ENCODE measurements at places on chromosomes 13 and 19.

GRCh38 chr13:109922518-109922917, 136.1 kb upstream of the IRS2 start:
- DNase-seq: peak; percentile 35

GRCh38 chr13:27973961-27974662, 5.0 kb upstream of the CDX2 start:
- DNase-seq: no peak

- DNase-seq: no peak
These were observed 2.4 kb upstream of the PLPP2 start for GRCh38 chr19:293436-294110.

- no peak for DNase-seq
These were observed 823 bp downstream of the TTYH1 start for GRCh38 chr19:54415901-54416673.

DNA sequence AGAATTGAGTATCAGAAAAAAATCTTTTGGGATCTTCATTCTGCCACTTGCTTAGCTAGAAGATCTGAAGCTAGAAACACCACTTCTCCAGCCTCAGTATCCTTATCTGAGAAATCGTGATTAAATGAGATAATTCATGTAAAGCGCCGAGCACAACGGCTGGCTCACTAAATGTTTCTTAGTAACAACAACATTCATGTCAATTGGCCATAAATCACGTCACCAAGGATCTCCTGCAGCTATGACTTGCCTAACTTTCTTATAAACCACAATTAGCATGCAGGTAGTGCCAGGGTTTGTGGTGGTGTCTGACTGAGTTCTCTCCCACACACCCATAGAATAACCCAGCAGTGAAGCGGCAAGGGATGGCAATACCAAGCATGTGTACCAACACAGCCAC, 501.3 kb downstream of the EFNB2 start:
- peak; percentile 34 for DNase-seq

DNA sequence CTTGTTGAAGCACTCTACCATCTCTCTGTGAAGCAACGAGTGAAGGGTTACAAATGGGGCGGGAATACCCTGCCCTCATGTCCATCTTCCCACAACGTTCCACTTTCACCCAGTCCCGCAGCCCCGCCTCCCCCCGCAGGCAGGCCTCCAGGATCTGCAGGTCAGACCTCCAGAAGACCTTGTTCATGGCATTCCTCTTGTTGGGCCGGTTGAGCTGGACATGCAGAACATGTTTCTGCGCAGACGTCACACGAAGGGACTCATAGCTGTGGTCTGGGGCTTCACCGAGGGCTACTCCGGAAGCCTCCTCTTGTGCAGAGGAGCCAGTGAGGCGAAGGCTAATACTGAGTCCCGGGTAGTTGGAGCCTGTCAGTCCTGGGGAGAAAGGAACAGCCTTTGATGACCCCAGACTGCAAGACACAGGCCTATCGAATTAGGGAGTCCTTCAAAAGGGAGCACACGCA, 420 bp downstream of the ECH1 start:
- DNase-seq: peak; percentile 89

All from fibroblast of skin of scalp (primary cell).